ENCODE measurements at places on chromosomes 3 and 15. TPM values are rescaled to one million over a fixed set of nuclear protein-coding genes. Genes with fewer than 3 reads are reported as not detected.

DNA sequence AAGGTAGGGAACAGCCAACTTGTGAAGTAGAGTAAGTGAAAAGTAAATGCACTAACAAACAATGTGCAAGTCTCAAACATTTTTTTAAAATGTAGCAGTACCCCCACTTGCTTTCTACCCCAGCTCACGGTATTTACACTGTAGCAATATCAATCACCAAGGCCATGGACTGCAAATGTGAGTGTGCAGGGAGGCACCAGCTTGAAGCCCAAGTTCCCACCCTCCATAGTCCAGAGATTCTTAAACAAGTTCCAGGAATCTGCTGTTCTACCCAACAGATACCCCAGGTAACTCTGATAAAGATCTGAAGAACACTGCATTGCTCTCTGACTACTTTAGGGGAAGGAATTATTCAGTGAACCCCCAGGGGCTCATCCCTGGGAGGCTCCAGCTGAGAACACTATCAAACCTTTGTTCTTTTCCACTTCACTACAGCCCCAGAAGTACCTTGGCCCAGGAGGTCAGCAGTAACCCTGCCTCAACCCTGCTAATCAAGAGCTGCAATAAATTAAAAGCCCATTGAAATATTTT, 86.1 kb downstream of the FOXP1 start:
- no peak for DNase-seq

- DNase-seq = no peak
Observed at GRCh38 chr3:44228900-44229299, 12.8 kb upstream of the TOPAZ1 start.

DNA sequence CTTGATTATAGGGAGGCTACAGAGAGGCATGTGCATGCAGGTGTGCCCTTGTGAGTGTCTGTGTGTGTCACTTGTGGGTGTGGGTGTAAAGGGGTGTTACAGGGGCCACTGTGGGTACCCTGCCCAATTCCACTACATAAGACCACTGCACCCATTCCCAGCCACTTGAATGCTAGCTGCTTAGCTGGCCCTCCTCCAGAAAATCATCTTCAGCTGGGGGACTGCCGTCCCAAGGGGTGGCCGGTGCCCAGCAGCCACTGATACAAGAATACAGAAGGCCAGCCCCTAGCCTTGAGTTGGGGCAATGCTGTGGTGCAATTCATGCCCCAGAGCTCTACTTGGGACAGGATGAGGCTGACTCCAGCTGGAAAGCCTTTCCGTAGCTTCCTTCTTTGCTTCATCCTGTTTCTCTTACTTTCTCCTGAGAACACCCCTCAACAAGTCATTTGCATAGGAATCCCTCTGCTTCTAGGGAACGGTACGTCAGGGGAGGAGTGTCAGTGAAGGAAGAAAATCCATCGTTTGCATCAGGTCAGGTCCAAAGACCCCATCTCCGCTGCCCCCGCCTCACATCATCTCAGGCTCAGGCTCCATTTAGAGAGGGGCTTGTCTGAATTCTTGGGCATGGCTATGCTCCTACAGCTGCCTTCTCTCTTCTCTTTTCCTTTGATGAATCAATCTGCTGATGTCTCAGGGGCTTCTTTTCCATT, 72.0 kb downstream of the SCN5A start:
- DNase-seq = no peak

DAZL gene
- not detected for total RNA-seq

TTLL13 gene
- 0.24 TPM for total RNA-seq

DNA sequence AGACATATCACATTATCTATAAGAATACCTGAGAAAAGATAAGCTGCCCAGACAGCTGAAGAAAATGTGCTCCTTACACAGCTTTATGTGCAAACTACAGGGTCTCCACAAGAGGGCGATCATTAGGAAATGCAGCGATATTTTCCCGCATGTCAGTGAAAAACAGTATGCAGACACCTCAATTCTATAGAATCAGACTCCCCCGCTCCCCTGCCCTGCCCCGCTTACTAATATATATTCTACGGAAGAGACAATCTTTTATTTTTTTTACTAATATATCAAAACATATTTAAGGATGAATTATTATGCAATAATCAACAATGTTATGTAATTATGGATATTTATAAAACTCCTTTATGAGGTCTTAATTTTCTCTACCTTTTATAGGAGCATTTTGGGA, 681.3 kb downstream of the ROBO1 start:
- no peak for DNase-seq

SPATA12 gene
- total RNA-seq = not detected

ERC2 gene
- 9.2 TPM for total RNA-seq

- DNase-seq = no peak
Observed at GRCh38 chr15:99878835-99879234, 145.6 kb upstream of the LYSMD4 start.

DNA sequence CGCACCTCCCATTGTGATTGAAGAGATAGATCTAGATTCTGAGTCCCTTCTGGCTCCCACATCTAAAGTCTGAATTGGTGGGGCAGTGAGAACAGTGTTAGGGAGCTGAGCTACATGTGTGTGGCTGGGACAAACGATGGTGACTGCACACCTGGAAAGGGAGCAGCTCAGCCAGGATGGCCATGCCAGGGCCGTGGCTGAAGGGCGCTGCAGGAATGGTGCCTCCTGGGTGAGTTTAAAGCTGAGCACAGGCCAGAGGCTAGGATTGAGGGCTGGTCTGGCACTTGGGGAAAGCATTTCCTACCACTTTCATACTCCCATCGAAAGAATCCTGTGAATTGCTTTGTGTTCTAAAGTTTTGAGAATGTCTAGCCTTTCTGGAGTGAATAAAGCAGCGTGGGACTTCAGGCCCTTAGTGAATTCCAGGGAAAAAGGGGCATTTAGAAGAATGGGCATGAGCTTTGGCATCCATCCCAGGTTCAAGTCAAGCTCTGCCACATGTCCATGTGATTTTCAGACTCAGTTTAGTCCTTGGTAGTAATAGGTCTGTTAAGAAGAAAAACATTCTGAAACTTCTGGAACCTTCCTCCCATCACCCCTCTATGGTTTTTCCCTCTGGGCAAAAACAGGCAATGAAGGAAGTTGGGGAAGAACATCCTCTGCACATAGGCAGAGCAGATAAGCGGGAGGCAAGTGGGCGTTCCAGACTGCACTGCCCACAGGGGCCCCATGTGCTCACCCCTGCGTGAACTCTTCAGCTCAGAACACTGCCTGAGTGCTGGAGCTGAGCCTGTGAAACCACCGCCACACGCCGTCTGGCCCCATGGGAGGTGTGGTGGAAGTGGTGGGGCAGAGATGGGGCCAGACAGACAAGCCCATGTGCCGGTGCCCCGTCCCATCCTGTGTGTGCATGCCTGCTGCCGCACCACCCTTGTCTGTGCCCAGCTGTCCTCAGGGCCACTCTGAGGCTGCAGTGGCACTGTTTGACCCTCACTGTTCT, 12.9 kb upstream of the CPNE9 start:
- peak; percentile 77 for DNase-seq

GRCh38 chr3:143151004-143151731, 31.6 kb downstream of the CHST2 start:
- DNase-seq = peak; percentile 56

SCN5A gene
- total RNA-seq = 131 TPM

GOLGA8G gene
- total RNA-seq = not detected

GRCh38 chr3:126057936-126058335, 26.0 kb downstream of the SLC41A3 start:
- DNase-seq = peak; percentile 67

DNA sequence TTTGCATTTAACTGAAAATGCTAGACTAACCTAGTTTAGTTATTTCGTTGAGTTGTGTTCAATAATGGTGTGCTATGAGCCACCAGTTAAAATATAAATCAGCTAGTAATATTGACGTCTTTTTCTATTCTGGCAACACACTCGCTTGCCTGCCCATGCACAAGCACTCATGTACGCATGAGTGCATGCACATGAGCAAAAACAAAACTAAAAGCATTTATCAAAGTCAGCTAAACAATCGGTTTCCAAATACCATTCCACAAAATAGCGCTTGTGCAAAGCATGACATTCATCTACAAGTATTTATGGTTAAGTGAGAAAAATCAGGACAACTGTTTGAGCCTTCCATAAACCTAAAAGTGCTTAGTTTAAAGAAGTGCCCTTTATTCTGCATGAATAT, 13.1 kb upstream of the SAMMSON start:
- DNase-seq = no peak

- DNase-seq = no peak
Observed at GRCh38 chr3:111762537-111762936, 96.5 kb upstream of the PHLDB2 start.

GRCh38 chr15:67741308-67741707, 84.0 kb upstream of the SKOR1 start:
- DNase-seq = no peak

DNA sequence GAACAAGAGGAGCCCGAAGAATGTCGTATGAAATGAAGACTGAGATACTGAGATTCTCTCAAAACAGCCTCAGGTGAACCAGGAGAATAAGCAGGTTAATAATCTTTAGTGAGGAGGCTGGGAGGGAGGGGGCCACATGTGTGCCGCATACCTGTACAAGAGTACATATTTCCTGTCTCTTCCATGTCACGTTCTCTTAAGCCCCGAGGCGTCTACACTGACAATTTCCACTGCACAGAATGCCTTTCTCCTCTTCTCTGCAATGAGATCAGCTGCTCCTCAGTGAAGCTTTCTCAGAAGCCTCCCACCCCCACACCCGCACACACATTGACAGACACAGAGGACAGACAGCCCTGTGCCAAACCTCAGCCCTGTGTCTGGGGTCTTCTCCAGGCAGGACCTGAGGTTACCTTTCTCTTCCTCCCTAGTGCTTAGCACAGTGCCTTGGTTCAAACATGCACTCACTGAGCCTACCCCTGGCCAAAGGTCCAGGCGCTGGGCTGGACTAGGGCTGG, 55.4 kb downstream of the PDZRN3 start:
- DNase-seq = no peak

- no peak for DNase-seq
Observed at GRCh38 chr3:21750080-21750696, 822 bp downstream of the ZNF385D start.

SNTN gene
- total RNA-seq = not detected

GOLGA6L10 gene
- total RNA-seq = not detected

RBSN gene
- 26.7 TPM for total RNA-seq

CELF6 gene
- total RNA-seq = 2.2 TPM

NLGN1 gene
- total RNA-seq = 2.2 TPM

CDHR4 gene
- total RNA-seq = not detected

- no peak for DNase-seq
Observed at GRCh38 chr3:20924646-20925385, 738.8 kb upstream of the SGO1 start.

TMCO5A gene
- not detected for total RNA-seq

GRCh38 chr15:24772686-24773373, 97.3 kb downstream of the NPAP1 start:
- peak; percentile 89 for DNase-seq

AGBL1 gene
- not detected for total RNA-seq

DNA sequence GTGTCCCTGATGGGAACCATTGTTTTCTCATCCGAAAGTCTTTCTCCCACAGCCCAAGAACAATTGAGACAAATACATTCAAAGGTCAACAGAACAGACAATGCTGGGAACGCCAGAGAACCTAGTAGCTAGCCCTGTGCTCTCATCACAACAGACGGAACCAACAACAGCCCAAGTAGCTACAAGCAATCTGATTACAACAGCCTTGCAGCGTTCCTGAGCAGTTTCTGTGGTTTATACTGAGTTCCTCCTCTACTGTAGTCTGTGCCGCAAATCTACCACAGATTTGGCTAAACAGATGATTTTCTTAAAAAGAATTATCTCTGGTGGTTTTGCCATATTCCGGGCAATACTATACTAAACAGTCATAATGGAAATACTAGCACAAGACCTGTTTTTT, 435.6 kb downstream of the MECOM start:
- no peak for DNase-seq

DNA sequence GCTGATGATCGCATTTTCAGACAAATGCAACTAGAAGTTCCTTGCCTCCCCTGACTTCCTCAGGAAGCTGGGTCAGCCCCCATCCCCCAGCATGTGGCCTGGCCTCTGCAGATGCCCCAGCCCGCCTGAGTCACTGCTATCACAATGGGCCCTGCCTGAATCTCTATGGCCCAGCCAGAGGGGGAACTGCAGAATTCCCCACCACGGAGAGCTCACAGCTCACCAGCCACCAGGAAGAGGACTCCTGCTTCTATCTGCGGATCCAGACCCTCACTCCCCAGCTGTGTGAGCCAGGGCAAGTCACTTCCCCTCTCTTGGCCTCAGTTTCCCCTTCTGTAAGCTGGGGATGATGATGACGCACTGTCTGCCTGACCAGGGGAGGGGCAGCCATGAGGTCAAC, 6.9 kb downstream of the PLXND1 start:
- DNase-seq = peak; percentile 86

EPHB3 gene
- total RNA-seq = 3.4 TPM

CADM2 gene
- total RNA-seq = 15.3 TPM

GRCh38 chr15:83999396-84000135, 236.0 kb upstream of the GOLGA6L4 start:
- DNase-seq = no peak

CCNDBP1 gene
- 55.6 TPM for total RNA-seq

TM4SF4 gene
- total RNA-seq = not detected

- DNase-seq = no peak
Observed at GRCh38 chr3:119219069-119219468, 21.6 kb downstream of the B4GALT4 start.

DNA sequence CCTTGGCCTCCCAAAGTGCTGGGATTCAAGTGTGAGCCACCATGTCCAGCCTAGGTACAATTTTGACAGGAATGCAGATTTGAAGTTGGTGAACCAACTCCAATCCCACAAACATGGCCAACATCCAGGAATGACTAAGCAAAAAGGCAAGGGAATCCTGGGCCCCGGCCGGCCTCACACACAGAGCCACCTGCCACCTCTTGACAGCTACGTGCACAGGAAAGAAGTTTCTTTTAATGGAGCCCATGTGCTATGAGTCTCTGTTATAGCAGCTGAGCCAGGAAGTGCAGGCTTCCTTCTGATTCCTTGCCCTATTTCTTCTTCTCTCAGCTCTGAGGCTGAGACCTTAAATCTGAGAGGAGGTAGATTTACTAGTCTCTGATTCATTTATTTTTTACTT, 8.8 kb downstream of the TMEM40 start:
- DNase-seq = peak; percentile 78

All from right cardiac atrium (tissue), 5 donors.